GM13977 (cell line): ENCODE measurements at places on chromosomes 2 and 18.

DNA sequence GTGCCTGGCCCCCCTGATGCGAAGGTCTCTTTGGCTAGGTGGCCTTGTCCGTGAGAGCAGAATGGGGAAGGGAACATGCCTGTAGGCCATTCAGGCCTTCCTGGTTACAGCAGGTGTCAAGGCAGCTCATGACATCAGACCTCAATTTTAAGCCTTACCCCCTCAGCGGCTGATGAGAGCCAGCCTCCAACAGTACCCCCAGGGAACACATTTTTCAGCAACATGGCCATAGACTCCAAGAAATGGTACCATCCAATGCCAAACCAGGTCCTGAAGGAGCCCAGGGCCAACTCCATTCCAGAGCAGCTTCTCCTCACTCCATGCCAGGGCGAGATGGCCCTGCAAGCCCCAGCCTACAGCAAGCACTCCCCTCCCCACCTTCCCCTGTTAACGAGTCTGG is 199.2 kb downstream of the SMAD2 start:
- DNase-seq, result no peak

GRCh38 chr2:37068686-37069085 is 15.5 kb downstream of the HEATR5B start:
- DNase-seq, result no peak

GRCh38 chr18:23563377-23564043 is 22.8 kb downstream of the NPC1 start:
- DNase-seq, result no peak

GRCh38 chr2:239303711-239304532 is 96.9 kb downstream of the HDAC4 start:
- peak; percentile 58 for DNase-seq

DNA sequence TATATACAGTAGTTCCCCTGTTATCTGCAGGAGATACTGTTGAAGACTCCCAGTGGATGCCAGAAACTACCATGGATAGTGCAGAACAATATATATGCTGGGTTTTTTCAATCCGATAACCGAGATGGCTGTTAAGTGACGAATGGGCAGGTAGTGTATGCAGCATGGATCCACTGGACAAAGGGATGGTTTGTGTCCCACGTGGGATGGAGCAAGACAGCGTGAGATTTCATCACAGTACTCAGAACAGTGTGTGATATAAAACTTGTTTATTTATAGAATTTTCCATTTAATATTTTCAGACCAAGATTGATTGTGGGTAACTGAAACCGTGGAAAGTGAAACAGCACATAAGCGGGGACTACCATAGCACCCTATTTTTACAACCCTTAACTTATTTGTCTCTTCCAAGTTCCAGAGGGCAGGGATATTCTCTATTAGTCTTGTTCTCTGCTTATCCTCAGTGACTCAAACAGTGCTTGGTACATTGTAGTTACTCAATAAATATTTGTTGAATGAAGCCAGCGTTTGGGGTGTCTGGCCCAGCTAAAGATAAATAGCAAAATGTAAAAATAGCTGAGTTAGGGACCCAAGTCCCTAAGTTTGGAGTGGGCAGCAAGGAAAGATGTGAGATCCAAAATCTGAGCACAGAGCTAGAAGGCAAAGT is 50.0 kb downstream of the RHBDD1 start:
- no peak for DNase-seq

- no peak for DNase-seq
Observed at GRCh38 chr18:50313873-50314460, 26.5 kb upstream of the CXXC1 start.

GRCh38 chr2:235270956-235271355 is 222.9 kb upstream of the AGAP1 start:
- peak; percentile 35 for DNase-seq

GRCh38 chr2:156394033-156394741 is 42.0 kb upstream of the GPD2 start:
- no peak for DNase-seq
